GDM1 (cell line): ENCODE measurements at places on chromosomes 11 and 22.

DNA sequence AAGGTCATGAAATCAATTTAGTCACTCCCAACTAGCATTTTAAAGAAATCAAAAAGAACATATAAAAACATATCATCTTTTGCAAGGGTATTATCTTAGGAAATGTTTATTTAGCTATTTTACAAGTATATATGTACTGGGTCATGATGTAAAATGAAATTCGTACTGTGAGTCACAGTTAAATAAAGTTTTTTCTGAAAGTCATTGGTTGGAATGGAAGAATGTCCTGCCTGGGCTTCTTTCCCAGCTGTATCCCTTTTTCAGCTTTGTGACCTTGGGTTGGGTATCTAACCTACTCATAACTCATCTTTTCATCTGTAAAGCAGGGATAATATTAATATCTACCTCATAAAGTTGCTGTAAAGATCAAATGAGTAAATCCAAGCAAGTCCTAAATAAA, 15.7 kb downstream of the FDX1 start:
- DNase-seq: no peak

DNA sequence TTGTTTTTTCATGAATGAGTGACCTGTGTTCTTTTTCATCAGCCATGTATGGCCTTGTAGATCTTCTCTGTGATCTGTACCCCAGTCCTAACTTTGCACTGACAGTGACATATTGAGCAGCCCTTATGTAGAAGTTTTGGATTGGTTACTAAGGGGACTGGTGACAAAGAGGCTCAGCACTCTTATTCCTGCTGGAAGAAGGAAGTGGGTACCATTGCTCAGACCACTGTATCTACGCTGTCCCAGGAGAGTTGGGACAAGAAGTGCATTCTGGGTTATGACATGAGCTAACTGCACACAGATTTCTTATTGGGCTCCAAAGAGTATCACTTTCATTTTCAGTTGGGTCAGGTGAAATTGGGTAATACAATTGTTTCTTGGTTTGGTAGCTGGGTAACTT, 107.8 kb upstream of the RASSF10 start:
- no peak for DNase-seq

- DNase-seq: no peak
These were observed 15.3 kb downstream of the OSBPL5 start for GRCh38 chr11:3149852-3150188.

DNA sequence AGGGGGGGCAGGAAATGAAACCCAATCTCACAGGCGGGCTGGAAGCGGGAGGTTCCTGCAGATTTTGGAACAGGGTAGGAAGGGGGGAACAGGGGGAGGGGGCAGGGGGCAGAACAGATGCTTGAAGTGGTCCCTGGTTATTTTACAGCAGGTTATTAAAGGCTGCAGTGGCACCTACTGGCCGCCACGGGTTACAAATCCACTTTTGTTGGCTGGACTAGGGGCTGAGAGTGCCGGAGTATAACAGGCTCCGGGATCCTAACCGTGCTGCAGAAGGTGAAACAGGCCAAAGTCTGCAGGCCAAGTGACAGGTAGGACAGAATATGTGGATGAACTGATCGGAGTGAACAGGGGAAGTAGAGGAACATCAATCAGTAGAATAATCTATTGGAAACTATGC, 2.5 kb downstream of the ROBO3 start:
- DNase-seq: no peak

DNA sequence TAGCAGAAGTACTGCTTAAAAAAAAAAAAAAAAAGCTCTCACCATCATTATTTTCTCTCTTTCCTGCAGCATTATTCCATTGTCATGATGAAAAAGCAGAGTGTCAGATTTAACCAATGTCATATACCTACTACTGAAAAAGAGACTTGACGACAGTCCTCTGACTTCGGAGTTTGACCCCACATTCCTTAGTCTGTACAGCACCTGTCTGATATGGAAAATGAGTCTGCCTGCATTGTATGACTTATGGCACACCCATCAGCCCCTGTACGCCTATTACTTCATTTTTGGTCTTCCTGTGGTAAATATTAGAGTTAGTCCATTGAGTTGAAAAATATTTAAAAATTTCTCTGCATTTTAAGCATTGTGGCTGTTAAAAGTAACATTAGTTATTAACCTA, 54.5 kb upstream of the NOX4 start:
- no peak for DNase-seq

DNA sequence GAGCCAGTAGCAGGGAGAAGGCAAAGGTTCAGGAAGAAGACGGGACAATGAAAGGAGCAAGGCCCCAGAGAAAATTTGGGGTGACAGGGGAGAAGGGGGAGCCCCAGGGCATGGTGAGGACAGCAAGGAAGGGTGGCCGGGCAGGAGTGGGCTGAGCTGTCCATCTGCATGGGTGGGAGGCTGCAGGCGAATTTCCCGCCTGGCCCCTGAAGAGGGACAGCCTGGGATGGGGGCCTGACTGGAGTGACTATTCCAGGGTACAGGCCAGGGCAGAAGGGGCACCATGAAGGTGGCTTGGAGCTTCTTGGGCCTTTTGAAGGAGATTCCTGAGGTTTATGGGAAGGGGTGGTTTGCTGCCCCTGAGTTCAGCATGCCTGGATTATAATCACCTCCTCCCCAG, 56.2 kb downstream of the WNT11 start:
- DNase-seq: no peak

DNA sequence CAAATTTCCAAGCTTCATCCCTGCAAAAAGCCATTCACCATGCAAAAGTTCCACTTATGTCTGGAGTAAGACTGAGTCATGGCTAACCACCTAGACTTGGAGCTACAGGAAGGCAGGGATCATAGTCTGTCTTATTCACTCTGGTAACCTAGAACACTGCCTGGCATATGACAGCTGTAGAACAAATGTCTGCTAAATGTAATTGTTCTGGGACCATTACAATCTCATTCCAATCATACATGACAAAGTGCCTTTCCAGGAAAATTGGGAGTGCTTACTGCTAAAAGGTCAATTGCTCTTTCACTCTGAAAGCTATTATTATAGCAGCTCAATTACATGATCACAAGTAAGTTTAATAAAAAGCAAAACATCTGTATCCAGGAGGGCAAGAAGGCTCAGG, 99.1 kb upstream of the CHRM4 start:
- DNase-seq: no peak
